IPS DF 6.9 (cell line): ENCODE measurements at places on chromosomes 2 and 18.

GRCh38 chr18:13213036-13213795 is 5.3 kb upstream of the LDLRAD4 start:
- H3K4me1 ChIP-seq: 0 out of 2 replicates have a peak, but pooled peaks cover 1% of the 10 kb centered on the region
- no peak overlapping the region for H3K27ac ChIP-seq
- no peaks in the 10 kb centered on the region for H3K36me3 ChIP-seq
- H3K4me3 ChIP-seq: no peak overlapping the region
- no peak for DNase-seq
- H3K27me3 ChIP-seq: peaks cover 10% of the 10 kb centered on the region; the same call in 1 of the 2 replicates

- H3K27me3 ChIP-seq: peaks cover 2% of the 10 kb centered on the region; the same call in 1 of the 2 replicates
- H3K36me3 ChIP-seq: no peaks in the 10 kb centered on the region
- peaks cover 7% of the 10 kb centered on the region for H3K4me1 ChIP-seq
- H3K4me3 ChIP-seq: no peak overlapping the region
- DNase-seq: no peak
- H3K27ac ChIP-seq: no peak overlapping the region
Measured at GRCh38 chr18:78983512-78983911, 3.9 kb downstream of the SALL3 start.

DNA sequence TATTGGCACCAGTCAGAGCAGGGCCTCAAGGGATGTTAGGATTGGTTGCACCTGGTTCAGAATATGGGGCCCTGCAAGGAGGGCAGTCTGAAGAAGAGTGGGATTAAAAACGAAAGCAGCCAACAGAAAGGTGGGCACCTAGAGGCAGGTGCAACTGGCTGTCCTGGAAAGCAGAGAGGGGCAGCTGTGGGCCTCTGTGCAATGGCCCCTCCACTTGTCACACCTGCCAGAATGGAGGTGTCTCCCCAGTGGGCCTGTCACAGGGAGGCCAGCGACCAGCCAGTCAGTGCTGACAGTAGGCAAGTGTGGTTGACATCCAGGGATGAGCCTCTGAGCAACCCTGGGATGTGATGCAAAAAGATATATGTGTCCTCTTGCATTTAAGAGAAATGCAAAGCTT is 37.7 kb downstream of the INPP4A start:
- H3K4me3 ChIP-seq: no peak overlapping the region
- DNase-seq: no peak
- no peak overlapping the region for H3K27ac ChIP-seq
- H3K27me3 ChIP-seq: no peaks in the 10 kb centered on the region

GRCh38 chr2:71348302-71348701 is 16.7 kb downstream of the ZNF638 start:
- H3K36me3 ChIP-seq: no peaks in the 10 kb centered on the region
- DNase-seq: no peak
- no peaks in the 10 kb centered on the region for H3K27me3 ChIP-seq
- no peaks in the 10 kb centered on the region for H3K4me1 ChIP-seq

- 0 out of 2 replicates have a peak, but pooled peaks cover 3% of the 10 kb centered on the region for H3K4me1 ChIP-seq
- no peak overlapping the region for H3K27ac ChIP-seq
- H3K27me3 ChIP-seq: no peaks in the 10 kb centered on the region
- no peaks in the 10 kb centered on the region for H3K36me3 ChIP-seq
Measured at GRCh38 chr18:63155910-63156773, 163.4 kb downstream of the BCL2 start.

GRCh38 chr18:3225588-3225987 is 5.8 kb upstream of the MYOM1 start:
- H3K27ac ChIP-seq: no peak overlapping the region
- H3K4me3 ChIP-seq: no peak overlapping the region
- DNase-seq: no peak
- H3K36me3 ChIP-seq: no peaks in the 10 kb centered on the region
- no peaks in the 10 kb centered on the region for H3K27me3 ChIP-seq

- H3K4me3 ChIP-seq: no peak overlapping the region
- H3K36me3 ChIP-seq: no peaks in the 10 kb centered on the region
- H3K27me3 ChIP-seq: no peaks in the 10 kb centered on the region
- DNase-seq: no peak
- H3K27ac ChIP-seq: no peak overlapping the region
- no peaks in the 10 kb centered on the region for H3K4me1 ChIP-seq
Measured at GRCh38 chr2:159942146-159942545, 120.3 kb downstream of the PLA2R1 start.

DNA sequence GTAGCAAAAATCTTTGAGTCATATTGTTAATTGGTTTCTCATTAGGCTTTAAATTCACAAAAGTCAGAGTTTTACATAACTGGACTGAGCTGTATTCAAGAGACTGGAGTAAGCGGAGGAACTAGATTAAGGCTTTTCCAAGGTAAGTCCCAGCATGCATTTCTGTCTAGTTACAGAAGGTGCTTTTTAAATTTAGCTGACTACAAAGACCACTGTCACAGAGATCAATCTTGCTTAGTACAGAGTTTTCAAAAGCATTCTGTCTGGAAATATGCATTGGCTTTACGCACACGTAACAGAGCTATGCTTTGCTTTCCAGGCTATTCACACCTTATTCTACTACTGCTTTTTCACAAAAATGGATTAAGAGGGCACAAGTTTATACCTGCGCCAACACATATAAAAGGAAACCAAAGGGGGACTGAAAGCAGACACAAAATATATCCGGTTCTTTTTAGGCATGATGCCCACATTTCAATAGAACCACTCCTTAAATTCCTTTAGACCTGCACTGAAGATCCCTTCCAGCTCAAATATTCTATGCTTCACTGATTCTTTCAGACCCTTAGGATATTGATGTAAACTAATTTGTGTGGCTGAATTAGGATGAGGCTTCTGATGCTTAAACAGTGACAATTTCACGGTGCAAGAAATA is 560.7 kb upstream of the CRIM1 start:
- no peaks in the 10 kb centered on the region for H3K27me3 ChIP-seq
- no peaks in the 10 kb centered on the region for H3K36me3 ChIP-seq

DNA sequence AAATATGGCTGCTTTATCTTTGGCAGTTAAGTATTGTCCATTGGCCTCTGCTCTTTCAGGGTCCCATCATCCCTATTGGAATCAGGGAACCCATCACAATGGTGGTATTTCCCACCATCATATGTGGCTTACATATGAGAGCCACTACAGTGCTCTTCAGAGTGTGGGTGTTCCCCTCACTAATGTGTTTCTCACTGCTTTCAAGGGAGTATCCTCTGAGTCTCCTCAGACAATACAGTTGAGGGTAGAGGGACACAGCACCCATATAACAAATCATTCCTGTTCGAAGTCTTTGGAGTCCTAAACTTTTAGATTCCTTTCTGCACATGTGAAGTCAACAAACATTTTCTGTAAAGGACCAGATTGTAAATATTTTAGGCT is 48.8 kb upstream of the DNAJC10 start:
- H3K4me3 ChIP-seq: no peak overlapping the region
- no peaks in the 10 kb centered on the region for H3K27me3 ChIP-seq
- no peak for DNase-seq
- H3K4me1 ChIP-seq: no peaks in the 10 kb centered on the region

DNA sequence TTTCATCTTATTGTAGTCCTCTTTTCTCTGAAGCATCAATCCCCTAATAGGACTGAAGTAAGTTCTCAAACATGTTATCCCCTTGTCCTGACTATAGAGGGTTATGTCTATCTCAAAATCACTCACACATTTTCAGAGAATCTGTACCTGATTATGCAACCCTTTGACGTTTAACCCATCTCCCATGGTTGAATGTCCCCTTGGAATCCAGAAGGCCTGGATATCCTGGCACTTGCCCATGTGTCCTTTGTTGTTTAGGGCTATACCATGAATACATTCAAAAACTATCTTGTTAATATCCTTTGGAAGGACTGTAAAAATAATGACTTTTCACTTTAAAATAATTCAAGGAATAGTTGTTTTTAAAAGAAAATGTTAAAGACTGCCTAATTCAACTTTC is 66.3 kb upstream of the PSMD14 start:
- H3K36me3 ChIP-seq: no peaks in the 10 kb centered on the region
- H3K27ac ChIP-seq: no peak overlapping the region
- no peak for DNase-seq
- no peak overlapping the region for H3K4me3 ChIP-seq
- peaks cover 1% of the 10 kb centered on the region; the same call in 1 of the 2 replicates for H3K4me1 ChIP-seq

DNA sequence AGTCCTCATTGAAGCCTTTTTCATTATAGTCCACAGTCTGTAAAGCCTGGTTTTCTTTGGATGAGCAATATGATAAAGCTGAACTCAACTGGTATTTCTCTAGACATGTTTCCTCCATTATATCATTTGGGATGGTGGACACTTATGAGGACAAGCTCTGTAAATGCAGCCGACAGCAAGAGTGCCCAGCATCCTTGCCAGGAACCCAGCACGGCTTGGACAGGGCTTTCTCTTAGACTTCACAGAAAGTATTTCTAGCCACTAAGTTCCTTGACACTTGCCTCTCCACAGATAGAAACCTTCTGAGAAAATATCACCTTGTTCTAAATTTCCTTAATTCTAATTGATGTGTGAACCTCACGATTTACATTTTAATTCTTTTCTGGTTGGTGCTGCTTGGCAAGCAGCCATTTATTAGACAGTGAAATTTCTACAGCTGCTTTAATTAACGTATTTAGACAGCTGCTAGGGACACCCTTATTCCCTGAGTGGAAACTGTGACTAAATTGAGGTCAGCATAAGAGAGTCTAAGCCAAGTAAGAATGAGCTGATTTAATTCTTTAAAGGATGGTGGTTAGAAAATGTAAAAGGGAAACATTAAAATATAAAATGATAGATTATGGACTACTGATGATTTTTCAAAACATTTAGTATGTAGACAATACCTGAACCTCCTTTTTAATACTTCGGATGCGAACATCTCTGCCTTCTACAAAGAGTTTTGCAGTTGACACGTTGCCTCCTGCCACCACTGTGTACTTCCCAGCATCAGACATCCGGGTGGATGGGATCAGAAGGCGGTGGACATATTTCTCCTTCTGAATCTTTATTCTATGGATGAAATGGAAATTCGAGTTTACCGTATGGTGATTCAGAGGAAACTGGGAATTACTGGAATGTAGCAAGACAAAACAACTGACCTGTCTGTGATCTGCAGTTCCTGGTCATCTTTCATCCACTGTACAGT is 39.8 kb downstream of the TTN start:
- DNase-seq: no peak
- no peak overlapping the region for H3K4me3 ChIP-seq
- H3K27ac ChIP-seq: no peak overlapping the region
- H3K36me3 ChIP-seq: no peaks in the 10 kb centered on the region
- H3K4me1 ChIP-seq: no peaks in the 10 kb centered on the region

DNA sequence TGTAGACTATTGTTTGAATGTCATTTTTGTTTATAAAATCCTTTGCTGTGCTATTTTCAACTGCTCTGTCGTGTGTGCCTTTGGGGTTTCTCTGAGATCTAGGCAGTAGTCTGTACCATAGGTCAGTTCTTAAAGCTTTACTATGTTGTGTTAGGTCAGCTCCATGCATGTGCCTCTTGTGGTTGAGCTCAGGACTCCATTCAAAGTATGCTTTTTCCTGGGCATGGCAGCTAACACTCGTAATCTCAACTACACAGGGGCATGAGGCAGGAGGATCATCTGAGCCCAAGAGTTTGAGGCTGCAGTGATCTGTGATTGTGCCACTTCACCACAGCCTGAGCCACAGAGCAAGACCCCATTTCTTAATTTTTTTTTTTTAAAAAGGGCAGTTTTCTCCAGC is 174.4 kb upstream of the SPHKAP start:
- no peak overlapping the region for H3K27ac ChIP-seq
- no peaks in the 10 kb centered on the region for H3K27me3 ChIP-seq
- H3K4me3 ChIP-seq: no peak overlapping the region
- no peaks in the 10 kb centered on the region for H3K36me3 ChIP-seq

- DNase-seq: no peak
- H3K4me1 ChIP-seq: no peaks in the 10 kb centered on the region
- H3K36me3 ChIP-seq: no peaks in the 10 kb centered on the region
- H3K4me3 ChIP-seq: no peak overlapping the region
- no peaks in the 10 kb centered on the region for H3K27me3 ChIP-seq
- H3K27ac ChIP-seq: no peak overlapping the region
Measured at GRCh38 chr2:112699984-112700667, 20.7 kb upstream of the NT5DC4 start.

- H3K27ac ChIP-seq: no peak overlapping the region
- no peaks in the 10 kb centered on the region for H3K4me1 ChIP-seq
- no peaks in the 10 kb centered on the region for H3K27me3 ChIP-seq
- H3K4me3 ChIP-seq: no peak overlapping the region
- H3K36me3 ChIP-seq: no peaks in the 10 kb centered on the region
Measured at GRCh38 chr2:192657362-192657761, 462.6 kb upstream of the TMEFF2 start.

- no peaks in the 10 kb centered on the region for H3K36me3 ChIP-seq
- H3K27me3 ChIP-seq: no peaks in the 10 kb centered on the region
- H3K4me1 ChIP-seq: no peaks in the 10 kb centered on the region
- no peak overlapping the region for H3K4me3 ChIP-seq
- H3K27ac ChIP-seq: no peak overlapping the region
- no peak for DNase-seq
Measured at GRCh38 chr2:164039270-164039669, 303.5 kb upstream of the FIGN start.

DNA sequence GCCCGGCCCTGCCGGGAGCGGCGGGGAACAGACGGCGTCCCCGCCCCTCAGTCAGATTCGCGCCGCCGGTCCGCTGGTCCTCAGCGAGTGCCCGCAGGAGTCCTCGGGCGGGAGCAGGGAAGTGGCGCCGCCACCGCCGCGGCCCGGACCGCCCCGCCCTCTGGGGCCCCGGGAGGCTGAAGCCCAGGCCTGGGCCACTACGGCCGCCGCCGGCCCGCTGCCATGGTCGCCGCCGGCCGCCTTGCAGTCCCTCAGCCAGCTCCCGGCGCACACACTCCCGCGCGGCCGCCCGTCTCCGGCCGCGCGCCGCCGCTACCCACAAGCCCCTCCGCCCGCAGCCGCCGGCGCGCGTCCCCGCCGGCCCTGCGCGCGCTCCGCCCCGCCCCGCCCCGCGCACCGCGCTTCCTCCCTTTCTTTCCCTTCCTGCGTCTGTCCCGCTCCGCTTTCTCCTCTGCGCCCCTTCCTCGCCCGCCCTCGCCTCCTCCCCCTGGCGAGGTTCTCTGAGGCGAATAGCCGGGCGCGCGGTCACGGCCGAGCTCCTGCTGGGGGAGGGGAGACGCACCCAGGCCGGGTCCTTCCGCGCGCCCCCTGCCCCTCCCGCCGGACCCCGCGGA is at the start of gene ROCK2:
ROCK2 (minus strand) TSS at position 295 of the 614 bp plus-strand sequence. CDS start 500 bp downstream, outside the sequence.
- peak; percentile 43 for DNase-seq
- H3K27me3 ChIP-seq: no peaks in the 10 kb centered on the region
